ENCODE measurements at places on chromosomes 6 and 20. TPM values are rescaled to one million over a fixed set of nuclear protein-coding genes. Genes with fewer than 3 reads are reported as not detected.

PRDM1 gene
- 33.4 TPM for total RNA-seq

FAM83C gene
- not detected for total RNA-seq

HLA-DQB2 gene
- total RNA-seq: not detected

GSTA3 gene
- total RNA-seq: not detected

CYP39A1 gene
- total RNA-seq: not detected

RAET1L gene
- total RNA-seq: not detected

ZNF512B gene
- 20.7 TPM for total RNA-seq

MUC21 gene
- not detected for total RNA-seq

KCNK15 gene
- total RNA-seq: not detected

FRMD1 gene
- total RNA-seq: not detected

CFAP61 gene
- total RNA-seq: not detected

LST1 gene
- total RNA-seq: 20.3 TPM

SCUBE3 gene
- total RNA-seq: not detected

BTN1A1 gene
- total RNA-seq: not detected
